ENCODE measurements at places on chromosomes 7 and 10.
A peak's percentile ranks its signal among the peaks of the same experiment; 100 is the strongest.

- no peaks in the 10 kb centered on the region for H3K27me3 ChIP-seq
- DNase-seq = no peak
- peaks cover 14% of the 10 kb centered on the region for H3K36me3 ChIP-seq
- no peak overlapping the region for H3K4me3 ChIP-seq
- no peaks in the 10 kb centered on the region for H3K4me1 ChIP-seq
Measured at GRCh38 chr7:130970696-130971095, 236.7 kb upstream of the KLF14 start.

- H3K27ac ChIP-seq = no peak overlapping the region
- DNase-seq = no peak
Measured at GRCh38 chr7:158617737-158618128, 30.1 kb upstream of the PTPRN2 start.

- DNase-seq = no peak
- no peak overlapping the region for H3K4me3 ChIP-seq
- peaks cover 12% of the 10 kb centered on the region for H3K4me1 ChIP-seq
- H3K36me3 ChIP-seq = peaks cover 8% of the 10 kb centered on the region
Measured at GRCh38 chr10:118035354-118036005, 11.3 kb downstream of the RAB11FIP2 start.

GRCh38 chr10:131875501-131875900 lies 25.3 kb upstream of the PPP2R2D start:
- no peaks in the 10 kb centered on the region for H3K36me3 ChIP-seq
- peaks cover 5% of the 10 kb centered on the region for H3K4me1 ChIP-seq
- H3K4me3 ChIP-seq = no peak overlapping the region
- H3K27me3 ChIP-seq = peaks cover 14% of the 10 kb centered on the region

DNA sequence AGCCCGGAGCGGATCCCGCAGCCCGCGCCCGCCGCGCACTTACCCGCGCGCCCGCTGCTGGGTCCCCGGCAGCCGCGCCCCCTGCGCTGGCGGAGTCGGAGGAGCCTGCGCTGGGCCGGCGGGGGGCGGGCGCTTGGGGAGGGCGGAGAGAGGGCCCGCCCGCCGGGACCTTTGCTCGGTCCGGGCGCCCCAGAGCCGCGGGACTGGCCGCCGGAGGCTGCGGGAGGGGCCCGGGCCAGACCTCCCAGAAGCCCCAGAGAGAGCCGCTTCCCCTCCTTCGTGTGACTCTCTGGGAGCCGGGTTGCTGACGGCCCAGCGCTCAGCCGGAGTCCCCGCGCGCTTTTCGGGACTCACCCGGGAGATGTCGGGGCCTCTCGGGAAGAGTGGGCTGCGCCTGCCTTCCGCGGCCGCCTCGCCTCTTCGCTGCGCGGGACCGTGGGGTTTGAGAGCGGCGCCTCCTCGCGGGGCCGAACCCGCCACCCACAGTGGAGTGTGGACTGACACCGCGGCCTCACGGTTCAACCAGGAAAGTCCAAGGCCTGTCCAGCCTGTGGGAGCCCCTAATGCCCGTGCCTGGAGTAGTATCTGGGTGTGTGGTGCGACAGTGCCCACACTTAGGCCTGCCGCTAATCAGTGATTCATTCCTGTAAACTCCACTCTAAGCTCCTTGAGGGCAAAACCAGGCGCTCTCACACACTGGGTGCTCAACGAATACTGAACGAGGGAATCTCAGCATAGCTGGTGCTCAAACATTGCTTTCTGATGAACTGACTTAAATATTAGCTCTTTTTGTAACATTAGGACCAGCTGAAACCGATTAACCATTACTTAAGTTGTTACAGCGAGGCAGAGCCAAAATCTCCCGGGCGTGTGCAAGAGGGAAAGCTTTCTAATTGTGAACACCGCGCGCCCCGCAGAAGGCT lies at the start of gene GSDME:
Gene GSDME (minus strand): TSS at position 112 of the 923 bp plus-strand sequence. CDS start 7,690 bp downstream, outside the sequence.
- peaks cover 5% of the 10 kb centered on the region for H3K27me3 ChIP-seq
- H3K4me3 ChIP-seq = peak within 1 kb of the TSS; percentile 94
- peaks cover 12% of the 10 kb centered on the region for H3K4me1 ChIP-seq
- DNase-seq = peak; percentile 55
- no peaks in the 10 kb centered on the region for H3K36me3 ChIP-seq
- H3K27ac ChIP-seq = peak within 1 kb of the TSS; percentile 92

DNA sequence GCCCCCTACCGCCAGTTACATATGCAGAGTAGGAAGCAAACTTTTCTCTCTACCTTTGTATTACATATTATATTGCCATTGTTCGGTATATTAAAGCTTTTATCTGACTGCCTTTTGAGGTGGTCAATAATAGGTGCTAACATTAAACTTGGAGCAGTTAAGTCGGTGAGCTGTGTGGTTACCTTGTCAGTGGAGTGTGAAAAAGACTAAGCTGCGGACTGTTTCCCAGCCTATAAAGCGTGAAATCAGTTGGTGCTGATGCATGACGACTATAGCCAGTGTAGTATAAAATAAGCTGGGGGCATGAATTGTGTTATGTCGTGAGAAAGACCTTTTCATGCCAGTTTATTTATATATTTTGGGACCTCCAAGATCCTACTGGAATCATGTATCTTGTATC lies 33.7 kb downstream of the R3HCC1L start:
- no peaks in the 10 kb centered on the region for H3K27me3 ChIP-seq
- no peak overlapping the region for H3K27ac ChIP-seq
- peaks cover 11% of the 10 kb centered on the region for H3K4me1 ChIP-seq
- DNase-seq = no peak
- H3K36me3 ChIP-seq = peaks cover 2% of the 10 kb centered on the region

DNA sequence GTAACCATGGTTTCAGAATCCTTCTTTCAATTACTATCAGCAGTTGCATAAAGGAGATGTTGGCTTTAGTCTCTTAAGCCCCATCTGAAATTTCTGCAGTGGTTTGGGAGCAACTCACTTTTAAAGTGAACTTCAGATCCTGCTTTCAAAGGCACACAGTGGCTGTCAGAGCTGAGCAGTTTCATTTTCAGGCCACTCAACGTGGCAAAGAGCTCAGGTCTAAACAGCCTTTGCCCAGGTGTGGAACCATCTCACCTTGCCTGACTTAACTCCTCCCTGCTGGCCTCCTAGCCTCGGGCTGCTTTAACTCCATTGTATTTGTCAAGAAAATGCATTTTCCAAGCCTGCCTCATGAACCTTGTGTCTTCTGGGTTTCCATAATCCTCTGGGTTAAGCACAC lies 197.5 kb upstream of the KMT2E start:
- peaks cover 5% of the 10 kb centered on the region for H3K4me1 ChIP-seq
- H3K4me3 ChIP-seq = no peak overlapping the region

DNA sequence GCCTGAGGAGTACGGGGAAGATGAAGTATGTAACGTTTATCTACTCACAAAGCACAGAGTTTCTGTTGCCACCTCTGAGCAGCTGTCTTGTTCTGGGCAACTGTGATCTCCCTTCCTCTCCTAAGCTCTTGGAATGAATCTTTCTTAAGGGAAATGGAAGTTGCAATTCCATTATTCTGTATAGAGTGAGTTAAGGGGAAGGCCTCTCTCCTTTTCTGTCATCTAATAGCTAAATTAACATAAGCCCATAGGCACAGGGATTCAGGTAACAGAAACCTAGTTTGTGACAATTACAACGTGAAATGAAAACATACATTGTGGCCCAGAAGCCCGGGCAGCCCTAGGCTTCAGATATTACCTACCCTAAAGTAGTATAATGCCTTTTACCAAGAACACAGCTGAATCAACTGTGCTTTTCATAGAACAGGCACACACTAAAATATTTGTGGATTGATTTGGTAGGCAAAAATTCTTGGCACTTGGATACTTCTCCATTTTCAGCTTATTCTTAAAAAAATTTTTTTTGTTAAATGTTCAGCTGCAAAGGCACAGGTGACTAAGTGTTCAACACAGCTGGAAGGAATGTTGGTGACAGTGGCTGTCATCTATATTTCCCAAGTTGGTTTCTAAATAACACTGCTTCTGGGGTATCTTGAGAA lies 3.8 kb upstream of the PDCD4 start:
- DNase-seq = no peak
- no peaks in the 10 kb centered on the region for H3K27me3 ChIP-seq
- peaks cover 44% of the 10 kb centered on the region for H3K4me1 ChIP-seq
- H3K27ac ChIP-seq = no peak overlapping the region

DNA sequence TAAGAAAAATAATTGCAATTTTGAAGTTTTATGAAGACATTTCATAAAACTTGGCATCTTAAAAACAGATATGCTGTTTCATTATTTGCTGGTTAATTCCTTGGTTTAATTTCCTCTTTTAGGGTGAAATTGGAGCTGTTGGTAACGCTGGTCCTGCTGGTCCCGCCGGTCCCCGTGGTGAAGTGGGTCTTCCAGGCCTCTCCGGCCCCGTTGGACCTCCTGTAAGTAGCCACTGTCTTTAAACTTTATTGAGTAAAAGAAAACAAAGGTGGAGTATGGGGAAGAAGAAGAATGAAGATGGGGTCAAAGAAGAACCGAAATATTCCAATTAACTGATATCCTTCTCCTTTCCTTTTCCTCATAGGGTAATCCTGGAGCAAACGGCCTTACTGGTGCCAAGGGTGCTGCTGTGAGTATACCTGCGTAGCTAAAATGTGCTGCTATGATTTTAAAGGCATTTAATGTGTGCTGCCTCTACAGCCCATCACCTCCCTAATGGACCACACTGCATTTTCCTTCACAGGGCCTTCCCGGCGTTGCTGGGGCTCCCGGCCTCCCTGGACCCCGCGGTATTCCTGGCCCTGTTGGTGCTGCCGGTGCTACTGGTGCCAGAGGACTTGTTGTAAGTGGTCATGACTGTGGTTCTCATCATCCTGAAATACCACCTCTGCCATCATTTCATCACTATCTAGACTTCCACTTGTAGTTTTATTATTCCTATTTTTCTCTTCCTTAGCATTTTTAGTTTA lies 14.7 kb downstream of the COL1A2 start:
- DNase-seq = no peak
- no peaks in the 10 kb centered on the region for H3K27me3 ChIP-seq
- peaks cover 7% of the 10 kb centered on the region for H3K36me3 ChIP-seq
- no peaks in the 10 kb centered on the region for H3K4me1 ChIP-seq
- no peak overlapping the region for H3K27ac ChIP-seq

All from neural crest cell (in vitro differentiated cells).